ENCODE measurements at places on chromosomes 3 and 15. TPM values are rescaled to one million over a fixed set of nuclear protein-coding genes. Genes with fewer than 3 reads are reported as not detected.
A peak's percentile ranks its signal among the peaks of the same experiment; 100 is the strongest.

- no peak for DNase-seq
These were observed 90.2 kb downstream of the DNAJB8 start for GRCh38 chr3:128376516-128376915.

DNA sequence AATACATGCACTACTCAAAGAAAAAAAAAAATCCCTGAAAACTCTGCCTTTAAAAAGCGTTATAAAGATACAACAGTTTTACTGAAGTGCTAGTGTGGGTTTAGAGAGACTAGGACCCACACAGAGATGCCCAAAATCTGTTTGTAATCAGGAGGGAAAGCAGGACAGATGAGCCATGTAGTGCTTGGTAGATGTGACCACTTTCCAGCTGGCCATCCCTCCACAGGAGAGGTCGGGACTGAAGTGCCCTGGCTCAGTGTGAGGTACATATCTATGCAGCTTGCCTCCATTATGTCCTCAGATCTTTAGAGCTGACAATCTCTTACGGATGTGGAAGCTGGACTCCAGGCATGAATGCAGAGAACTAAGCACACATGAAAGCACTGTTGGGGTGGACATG lies 57.5 kb upstream of the NANOGP8 start:
- DNase-seq: no peak

- DNase-seq: no peak
These were observed 8.4 kb downstream of the MORC1 start for GRCh38 chr3:109109574-109109973.

DNA sequence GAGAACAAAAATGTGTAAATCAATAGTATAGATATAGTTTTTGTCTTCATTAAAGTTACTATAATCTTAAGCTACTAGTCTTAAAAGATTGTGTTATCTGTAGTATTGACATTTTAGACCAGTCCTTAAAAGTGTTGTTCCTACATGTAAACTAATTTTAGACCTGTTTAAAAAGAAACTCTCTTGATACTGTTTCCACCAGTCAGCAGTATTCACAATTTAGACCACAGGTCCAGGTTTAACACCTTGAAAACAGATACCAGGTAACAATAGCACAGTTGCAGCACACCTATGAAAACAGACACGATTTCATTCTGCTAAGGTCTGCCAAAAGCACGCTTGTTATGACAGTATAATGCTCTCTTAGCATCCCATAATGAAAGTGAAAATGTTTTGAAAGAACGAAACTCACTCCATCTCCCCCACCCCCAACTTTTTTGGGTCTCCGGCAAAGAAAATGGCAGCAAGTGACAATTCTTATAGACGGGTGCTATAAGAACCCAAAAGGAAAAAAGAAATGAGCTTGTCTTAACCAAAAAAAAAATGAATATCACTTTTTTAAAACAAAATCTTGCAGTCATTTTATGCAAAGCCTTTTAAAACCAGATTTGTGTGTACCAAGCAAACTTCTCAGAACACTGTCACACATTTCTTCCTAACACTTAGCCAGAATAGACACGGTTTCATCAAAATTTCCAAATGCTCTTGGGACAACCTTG lies 1.6 kb downstream of the EIF4E3 start:
- peak; percentile 73 for DNase-seq

Gene GABRB3
- not detected for total RNA-seq

DNA sequence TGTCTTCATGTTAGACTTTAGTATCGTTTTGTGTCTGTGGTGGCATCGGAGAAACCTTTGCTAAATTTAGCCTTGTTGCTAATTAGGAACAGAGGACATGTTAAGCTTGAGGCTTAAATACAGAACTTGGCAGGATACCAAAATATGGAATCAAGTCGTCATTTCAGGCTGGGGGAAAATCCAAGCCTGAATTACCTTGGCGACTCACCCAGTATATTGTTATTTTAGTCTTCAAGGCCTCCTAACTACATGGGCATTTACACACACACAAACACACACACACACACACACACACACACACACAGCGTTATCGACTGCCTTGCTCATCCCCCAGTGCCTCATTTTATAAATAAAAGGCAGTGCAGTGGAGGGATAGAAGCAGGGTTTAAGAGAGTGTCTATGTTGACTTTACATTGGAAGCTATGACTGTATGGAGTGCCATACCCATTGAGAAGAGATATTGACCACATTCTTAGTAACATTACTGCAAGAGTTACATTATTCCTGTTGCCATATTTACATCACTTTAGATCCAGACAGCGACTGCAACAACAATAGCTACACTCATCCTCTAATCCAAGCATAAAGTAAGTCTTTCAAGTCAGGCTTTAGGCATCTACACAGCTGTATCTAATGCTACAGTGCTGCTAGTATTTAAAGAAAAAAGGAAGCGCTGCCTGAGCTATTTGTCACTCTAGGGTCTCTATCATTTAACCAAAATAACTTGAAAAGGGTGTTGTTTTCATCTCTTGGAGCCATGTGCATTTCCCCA lies 210.8 kb upstream of the SEMA6D start:
- no peak for DNase-seq

Gene ZNF770
- 47.7 TPM for total RNA-seq

GRCh38 chr3:39383045-39383880 lies at the start of gene SLC25A38:
TSS of gene SLC25A38 (plus strand) at chr3:39383370. CDS start at chr3:39383725, 355 bp downstream.
- DNase-seq: peak; percentile 86

DNA sequence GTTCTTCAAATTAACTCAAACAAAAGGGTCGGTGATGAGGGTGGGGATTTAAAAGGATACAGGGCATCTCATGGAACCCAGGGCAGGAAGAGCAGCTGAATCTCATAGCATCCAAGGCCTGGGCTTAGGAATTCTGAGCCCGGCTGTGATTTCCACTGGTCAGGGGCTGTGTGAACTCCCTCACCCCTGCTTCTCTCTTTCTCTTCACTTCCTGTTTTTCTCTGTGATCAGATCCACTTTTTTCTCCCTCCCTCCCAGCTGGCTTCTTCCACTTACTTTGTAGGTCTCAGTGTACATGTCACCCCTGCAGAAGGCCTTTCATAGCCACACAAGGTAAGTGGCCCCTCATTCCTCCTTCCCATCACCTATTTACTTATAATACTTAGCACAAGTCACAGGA lies 68.2 kb upstream of the CORO2B start:
- DNase-seq: no peak

Gene DCLK3
- total RNA-seq: not detected

DNA sequence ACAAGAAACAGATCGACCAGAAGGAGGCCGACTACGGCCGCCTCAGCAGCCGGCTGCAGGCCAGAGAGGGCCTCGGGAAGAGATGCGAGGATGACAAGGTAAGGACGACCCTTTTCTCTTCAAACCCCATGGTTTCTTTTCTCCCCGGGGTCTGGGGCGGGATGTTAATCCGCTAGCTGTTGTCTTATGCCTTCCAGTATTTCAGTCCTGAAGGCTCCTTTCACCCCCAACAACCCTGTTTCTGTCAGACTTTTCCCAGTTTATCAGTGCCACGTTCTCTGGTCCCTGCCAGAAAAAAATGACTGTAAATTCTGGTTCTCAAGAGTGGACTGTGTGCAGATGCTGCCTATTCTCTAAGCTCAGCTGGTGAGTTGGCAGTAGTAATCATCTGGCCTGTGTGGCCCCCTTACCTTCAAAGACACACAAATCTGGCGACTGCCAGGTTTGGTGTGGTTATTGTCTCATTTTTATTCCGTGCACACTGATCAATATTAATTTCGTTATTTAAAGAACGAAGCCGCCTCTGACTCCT lies 806 bp downstream of the GOLM2 start:
- DNase-seq: peak; percentile 8

Gene GLDN
- total RNA-seq: not detected

DNA sequence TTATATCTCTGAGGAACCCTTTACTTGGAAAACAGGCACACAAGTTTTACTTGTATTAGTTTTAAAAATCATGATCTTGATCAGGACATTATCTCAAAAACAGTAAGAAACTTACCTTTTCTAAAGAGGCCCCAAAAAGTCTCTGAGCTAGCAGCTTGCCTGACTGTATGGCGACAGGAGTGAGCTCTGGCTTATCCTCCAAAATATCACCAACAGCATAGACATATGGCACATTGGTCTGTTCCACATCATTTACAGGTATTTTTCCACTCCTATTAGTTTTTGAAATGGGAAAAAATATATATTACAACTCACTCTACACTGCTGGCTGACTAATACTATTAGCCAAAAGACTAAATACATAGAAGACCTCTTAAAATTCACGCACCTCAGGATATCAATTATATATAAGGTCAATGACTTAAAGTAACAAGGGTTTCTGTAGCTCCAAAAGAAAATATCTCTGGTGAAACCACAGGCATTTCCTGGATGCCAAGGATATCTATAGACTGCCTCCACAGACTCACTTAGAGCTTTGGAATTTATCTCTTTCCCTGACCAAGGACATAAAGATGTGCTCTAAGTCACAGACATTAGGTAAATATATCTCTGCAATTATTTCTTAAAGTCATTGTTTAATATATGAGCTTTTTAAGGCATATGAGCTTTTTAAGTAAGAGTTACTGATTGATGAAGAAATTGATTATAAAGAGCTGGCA lies 33.1 kb downstream of the TXNRD3 start:
- DNase-seq: no peak

DNA sequence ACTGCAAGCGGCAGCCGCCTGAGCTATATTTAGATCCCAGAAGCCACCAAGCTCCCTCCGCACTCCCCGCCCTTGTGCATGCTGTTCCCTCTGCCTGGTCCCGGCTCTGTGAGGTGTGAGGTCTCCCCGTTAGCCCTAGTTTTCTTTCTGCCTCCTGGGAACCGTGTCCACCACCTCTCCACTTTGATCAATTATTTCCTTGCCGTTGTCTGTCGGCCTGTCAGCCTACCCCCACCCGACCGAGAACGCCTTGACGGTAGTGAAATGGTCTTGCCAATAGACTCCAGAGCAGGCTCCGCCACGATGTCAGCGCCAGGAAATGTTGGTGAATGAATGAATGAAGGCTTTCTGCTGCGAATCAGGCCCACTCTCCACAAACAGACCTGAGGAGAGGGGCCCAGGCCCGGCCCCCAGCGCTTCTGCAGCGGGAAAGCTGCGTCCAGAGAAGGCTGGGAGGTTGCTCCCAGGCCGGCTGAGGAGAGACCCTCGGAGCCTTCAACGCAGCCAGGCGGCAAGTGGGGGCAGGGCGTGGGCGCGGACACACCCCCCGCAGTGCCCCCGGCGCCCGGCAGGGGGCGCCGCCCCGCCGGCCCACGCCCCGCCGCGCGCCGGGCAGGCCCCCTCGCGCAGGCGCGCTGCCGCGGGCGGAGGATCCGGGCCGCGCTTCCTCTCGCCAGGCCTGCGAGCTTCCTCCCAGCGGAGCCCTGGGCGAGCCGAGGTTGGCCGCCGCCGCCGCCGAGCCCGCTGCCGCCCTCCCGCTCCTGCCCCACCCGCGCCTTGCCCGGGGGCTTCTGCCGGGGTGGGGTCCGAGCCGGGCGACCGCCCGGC lies at the start of gene CSK:
Gene CSK (plus strand): TSS at position 650 of the 828 bp plus-strand sequence. CDS start 16,218 bp downstream, outside the sequence.
- peak; percentile 86 for DNase-seq

Gene KCNH8
- total RNA-seq: not detected

- DNase-seq: no peak
These were observed 23.2 kb downstream of the CRABP1 start for GRCh38 chr15:78363381-78363734.

- no peak for DNase-seq
These were observed 16.5 kb downstream of the EMC3 start for GRCh38 chr3:9970020-9970652.

GRCh38 chr3:94249491-94250079 lies 186.7 kb downstream of the NSUN3 start:
- peak; percentile 16 for DNase-seq

DNA sequence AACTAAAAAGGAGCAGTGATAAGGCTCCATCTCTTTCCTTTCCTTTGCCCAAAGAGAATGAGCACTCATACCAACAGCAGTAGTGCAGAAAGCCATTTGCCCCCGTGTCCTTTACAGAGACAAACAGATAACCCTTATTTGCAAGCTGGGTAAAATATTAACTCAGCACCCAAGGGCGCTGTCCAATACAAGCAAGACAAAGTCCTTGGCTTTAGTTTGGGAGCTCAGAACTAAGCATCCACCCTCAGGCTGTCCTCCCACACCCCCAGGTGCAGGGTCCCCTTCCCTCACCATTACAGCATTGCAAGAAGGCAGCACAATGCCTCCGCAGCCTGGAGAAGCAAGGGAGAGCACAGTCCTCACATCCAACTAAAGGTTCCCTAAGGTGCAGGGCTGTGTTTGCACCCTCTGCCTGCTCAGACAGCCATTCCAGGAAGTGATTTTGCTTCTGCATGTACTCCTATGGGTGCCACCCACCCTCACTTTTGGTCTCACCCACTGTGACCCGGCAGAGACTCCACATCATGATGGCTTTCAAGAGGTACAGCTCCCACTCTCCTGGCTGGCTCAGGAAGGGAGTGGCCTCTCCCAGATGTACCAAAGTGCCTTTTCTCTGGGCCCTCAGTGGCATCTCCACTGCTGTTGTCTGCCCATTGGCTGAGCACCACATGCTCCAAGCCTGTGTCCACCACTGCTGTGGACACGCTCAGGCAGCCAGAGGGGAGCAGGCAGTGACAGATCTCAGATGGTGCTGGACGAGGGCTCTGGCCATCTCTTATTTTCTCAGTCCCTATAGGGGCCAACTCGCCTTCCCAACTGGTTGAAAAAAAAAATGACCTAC lies 34.1 kb upstream of the HES1 start:
- DNase-seq: no peak

Gene ACAP2
- total RNA-seq: 78.3 TPM

Gene OR5K2
- total RNA-seq: not detected

- no peak for DNase-seq
These were observed 1168.6 kb upstream of the ALCAM start for GRCh38 chr3:104198131-104198530.

DNA sequence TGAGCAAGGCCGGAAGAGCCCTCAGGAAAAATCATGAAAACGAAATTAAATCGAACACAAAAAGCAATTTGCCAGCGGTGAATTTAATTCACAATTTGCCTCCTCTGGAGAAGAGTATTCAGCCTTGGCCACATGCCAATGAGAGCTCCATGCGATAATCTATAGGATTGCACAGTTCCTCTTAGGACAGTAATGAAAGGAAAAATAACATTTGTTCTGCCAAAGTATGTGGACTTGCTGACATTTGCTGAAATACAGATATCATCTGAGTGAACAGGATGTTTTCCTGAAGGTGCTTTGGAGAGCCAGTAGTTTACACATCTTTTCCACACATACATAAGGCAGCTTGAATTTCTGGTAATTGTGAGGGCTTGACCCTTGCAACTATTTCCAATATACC lies 188.6 kb upstream of the PDZRN3 start:
- DNase-seq: no peak
